CD4-positive, alpha-beta T cell (primary cell): ENCODE measurements at places on chromosomes 7 and 10.
A peak's percentile ranks its signal among the peaks of the same experiment; 100 is the strongest.

- no peak for DNase-seq
Observed at GRCh38 chr10:69057261-69057950, 30.5 kb upstream of the SRGN start.

DNA sequence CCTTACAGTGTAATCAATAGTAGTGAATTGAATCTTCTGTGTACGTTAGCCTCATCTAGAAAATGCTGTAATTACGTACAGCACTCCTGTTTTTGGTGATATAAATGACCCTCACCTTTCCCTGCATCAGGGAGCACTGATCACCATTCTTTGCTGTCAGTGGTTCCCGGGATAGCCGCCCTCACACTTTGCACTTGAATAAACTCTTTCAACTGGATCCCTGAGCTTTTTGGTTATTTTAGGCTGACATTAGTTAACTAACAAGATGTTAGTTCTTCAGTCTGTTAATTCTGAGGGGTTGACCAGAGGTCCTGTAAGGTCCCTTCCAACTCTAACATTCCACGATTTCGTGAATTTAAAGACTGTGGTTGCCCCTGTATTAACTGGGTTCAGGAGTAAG is 23.4 kb upstream of the ZC3HAV1 start:
- no peak for DNase-seq

DNA sequence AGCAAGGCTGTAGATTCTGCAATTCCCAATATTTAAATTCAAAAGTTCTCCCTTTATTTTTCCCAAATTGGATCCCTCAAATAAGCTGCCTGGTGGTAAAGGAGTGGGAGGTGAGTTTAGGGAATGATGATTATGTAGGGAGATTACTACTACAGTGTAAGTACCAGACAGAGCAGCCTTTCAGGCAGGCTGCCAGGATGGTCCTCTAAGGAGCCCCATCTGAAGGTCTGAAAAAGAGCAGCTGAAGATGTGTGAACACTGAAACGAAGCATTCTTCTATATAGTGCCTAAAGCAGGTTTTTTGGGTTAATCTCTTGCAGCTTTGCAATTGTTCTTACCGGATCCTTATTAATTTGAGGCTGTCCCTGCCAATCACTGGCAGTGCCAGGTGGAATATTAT is 84.7 kb downstream of the CREB5 start:
- no peak for DNase-seq

DNA sequence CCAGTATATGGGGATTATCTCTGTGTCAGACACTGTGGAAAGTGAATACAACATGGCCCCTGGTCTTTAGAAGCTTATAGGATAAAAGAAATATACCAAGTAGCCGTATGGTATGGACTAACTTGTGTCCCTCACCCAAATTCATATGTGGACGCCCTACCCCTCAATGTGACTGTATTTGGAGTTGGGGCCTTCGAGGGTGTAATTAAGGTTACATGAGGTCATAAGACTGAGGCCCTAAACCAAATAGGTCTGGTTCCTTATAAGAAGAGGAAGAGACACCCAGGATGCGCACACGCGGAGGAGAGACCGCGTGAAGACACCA is 36.3 kb downstream of the ASB13 start:
- DNase-seq = no peak

GRCh38 chr10:25982107-25982506 is 48.1 kb downstream of the MYO3A start:
- no peak for DNase-seq

GRCh38 chr7:105298439-105298894 is 90.3 kb downstream of the SRPK2 start:
- no peak for DNase-seq

- DNase-seq = no peak
Observed at GRCh38 chr10:97828721-97829120, 20.9 kb upstream of the GOLGA7B start.

GRCh38 chr10:62748386-62748785 is 56.1 kb upstream of the ADO start:
- no peak for DNase-seq

DNA sequence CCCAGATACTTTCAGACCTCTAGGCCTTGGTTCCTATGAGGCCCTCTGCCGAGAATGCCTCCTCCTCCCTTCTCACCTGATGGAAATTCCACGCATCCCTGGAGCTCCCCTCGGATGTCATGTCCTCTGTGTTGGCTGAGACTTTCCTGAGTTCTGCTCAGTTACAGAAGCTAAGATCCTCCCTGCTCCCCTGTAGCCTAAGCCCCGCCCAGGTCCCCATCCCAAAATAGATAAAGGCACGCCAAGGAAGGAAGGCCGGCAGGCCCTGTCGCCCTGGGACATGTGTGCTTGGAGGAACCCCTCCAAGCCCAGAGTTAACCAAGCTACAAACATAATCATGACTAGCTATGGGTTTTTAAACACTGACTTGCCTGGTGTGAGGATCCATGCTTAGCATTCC is 123.5 kb downstream of the SORBS1 start:
- DNase-seq = no peak

DNA sequence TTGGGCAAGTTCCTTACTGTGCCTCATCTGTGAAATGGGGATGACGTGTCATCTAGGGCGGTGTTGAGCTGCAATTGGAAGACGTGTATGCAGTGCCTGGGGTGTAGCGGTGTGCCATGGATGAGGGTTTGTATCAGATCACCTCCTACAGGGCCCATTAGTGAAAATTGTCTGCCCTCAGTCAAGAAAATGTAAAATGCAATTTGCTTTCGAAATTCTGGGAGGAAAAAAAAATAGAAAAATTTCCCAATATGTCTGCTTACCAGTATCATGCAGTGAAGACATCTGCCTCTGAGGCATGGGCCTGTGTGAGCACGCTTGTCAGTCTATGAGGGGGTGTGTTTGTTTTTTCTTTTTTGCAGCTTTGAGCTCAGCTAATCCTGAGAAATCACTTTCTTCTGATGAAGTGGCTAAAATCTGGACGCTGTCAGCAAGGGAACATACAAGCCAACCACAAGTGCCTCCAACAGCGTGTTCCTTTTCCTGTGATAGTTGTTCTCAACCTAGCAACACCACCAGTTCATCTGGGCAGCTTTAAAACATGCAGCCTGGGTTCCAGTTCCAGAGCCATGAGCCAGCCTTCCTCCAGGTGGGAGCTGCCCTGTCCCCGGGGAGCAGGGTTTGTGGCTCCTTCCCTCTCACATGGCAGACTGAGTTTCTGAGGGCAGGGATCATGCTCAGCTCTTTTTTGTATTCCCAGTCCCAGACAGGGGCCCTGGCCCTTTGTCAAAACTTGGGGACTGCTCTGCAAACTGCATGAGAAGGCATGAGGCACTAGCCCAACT is 10.3 kb downstream of the FAM241B start:
- no peak for DNase-seq

DNA sequence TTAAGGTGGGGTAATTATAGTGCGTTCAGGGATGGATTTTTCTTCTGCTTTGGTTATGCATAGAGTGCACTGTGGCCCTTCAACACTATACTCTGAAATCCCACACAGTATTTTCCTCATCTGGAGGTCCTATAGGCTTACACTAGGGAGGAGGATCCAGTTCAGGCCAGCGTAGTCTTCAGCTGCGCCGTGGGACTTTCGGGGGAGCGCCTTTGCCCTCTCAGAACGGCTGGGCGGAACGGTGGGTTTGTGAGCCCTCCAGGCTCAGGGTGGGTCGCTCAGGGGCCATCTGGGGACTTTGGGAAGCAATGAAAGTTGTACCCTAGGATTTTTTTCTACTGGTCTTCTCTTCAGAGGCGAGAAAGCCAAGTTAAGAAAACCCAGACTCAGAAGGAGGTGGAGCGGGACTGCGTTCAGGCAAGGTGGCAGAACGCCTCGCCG is 652 bp upstream of the VPS26A start:
- DNase-seq = no peak

GRCh38 chr10:43121444-43121843 is 16.8 kb upstream of the CSGALNACT2 start:
- DNase-seq = peak; percentile 47

DNA sequence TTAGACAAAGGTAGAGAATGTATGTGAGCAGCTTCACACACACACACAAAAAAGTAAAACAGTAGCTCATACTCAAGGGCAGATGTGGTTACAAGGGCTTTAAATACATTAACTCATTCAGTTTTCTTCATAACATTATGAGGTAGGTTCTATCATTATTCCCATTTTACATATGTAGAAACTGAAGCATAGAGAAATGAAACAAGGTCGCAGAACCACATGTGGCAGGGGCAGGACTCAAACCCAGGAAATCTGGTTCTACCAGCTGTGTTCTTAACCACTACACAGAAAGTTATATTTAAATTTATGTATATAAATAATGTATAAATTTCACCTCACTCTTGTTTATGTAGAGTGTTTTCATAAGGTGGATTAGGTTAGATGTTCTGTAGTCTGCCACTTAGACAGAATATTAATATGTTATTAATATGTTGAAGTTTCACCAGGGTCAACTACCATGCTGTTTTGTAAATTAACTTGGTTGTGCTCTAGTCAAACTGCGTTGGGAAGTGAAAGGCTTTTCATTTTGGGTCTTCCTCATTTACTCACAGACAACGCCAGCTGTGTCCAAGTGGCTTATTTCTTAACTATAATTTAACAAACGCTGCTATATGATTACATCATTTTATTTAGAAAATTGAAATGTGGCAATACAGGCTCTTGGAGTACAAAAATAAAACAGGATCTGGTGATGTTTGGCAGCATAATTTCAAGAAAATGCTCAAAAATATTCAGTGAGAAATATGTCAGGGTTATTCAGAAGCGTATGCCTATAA is 138.4 kb downstream of the MDFIC start:
- no peak for DNase-seq

- no peak for DNase-seq
Observed at GRCh38 chr7:31764462-31764861, 77.4 kb downstream of the PPP1R17 start.

- no peak for DNase-seq
Observed at GRCh38 chr10:72228318-72228751, 12.3 kb upstream of the ASCC1 start.

- no peak for DNase-seq
Observed at GRCh38 chr7:142583446-142583845, 165.8 kb upstream of the PRSS1 start.

DNA sequence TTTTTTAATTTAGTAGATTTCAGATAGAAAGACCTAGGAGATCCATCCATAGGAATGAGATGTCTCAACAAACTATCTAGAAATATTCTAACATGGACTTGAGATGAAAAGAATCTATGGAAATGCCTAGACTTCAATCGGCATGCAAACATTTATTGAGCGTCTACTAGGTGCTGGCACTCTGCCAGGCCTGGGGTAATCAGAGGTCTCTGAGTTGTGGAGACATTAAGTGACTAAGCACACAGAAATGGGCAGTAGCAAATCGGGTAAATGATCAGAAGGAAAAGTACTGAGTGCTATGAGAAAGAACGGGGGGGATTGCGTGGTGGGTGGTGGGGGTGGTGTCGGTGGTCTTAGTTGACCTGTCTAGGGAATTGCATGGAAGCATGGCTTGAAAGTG is 466.6 kb downstream of the GALNT17 start:
- DNase-seq = no peak

DNA sequence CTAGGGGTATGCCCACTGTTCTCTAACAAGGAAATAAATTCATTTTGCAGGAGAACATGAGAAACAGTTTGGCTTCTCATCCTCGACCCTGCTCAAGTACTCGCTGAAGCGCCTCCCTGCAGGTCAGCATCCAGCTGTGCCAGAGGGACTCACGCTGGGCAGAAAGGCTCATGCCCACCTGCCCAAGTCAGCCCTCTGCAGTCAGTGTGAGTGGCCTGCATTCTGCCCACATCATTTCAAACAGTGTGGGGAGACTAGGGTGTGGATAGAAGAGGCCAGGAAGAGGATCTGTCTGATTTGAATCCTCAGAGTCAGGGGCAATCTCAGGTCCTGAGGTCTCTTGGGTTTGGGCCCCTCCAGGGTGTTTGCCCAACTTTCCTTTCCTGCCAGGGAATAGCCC is 297.8 kb downstream of the ELMO1 start:
- no peak for DNase-seq

DNA sequence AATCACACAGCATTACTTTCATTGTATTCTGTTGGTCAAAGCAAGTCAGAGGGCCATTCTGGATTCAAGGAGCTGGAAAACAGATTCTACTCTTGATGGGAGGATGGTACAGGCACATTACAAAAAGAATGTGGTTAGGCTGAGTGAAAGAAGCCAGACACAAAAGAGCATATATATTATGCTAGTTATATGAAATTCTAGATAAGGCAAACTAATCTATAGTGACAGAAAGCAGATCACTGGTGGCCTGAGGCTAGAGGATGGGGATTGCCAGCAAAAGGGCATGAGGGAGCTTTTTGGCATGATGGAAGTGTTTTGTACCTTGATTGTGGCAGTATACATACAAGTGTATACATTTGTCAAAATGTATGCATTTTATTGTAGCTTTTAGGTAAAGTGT is 96.8 kb downstream of the SPAG6 start:
- no peak for DNase-seq

DNA sequence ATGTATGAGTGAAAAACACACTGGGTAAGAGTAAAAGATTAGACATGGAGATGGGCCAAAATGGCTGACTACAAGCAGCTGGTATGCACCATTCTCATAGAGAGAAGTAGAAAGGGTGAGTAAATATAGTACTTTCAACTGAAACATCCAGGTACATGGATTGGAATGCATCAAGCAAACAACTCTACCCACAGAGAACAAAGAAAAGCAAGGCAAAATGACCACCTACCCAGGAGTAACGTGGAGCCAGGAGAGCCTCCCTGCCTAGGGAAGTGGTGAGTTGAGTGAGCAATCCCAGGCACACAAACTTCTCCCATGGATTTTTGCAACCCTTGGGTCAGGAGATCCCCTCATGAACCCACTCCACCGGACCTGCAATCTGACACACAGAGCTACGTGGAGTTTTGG is 212.8 kb downstream of the PTN start:
- no peak for DNase-seq

GRCh38 chr7:155296006-155296787 is 1.5 kb upstream of the INSIG1 start:
- DNase-seq = no peak
